ENCODE measurements at places on chromosomes 6 and 20. TPM values are rescaled to one million over a fixed set of nuclear protein-coding genes. Genes with fewer than 3 reads are reported as not detected.

GRCh38 chr6:166643891-166644590 is 17.0 kb upstream of the RPS6KA2 start:
- no peak for DNase-seq
- no peaks in the 10 kb centered on the region for H3K27me3 ChIP-seq
- no peaks in the 10 kb centered on the region for H3K4me1 ChIP-seq
- no peak overlapping the region for H3K27ac ChIP-seq
- H3K4me3 ChIP-seq: no peak overlapping the region

DNA sequence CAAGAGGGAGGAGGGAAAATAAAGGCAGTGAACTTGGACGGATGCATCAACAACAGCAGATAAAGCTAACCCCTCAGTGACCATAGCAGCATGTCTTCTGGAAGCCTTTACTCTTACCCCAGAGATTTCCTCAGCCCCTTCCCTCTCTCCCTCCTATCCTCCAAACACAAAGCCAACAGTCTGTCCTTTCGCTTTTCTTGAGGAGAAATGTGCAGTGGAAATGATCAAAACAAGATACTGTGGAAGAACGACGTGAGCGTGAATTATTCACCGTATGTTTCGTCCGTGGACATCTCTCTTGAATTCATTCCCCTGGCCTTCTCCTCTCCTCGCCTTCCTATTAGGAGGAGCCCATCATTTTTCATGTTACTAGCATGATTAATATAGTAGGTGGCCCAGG is 8.5 kb downstream of the NRN1 start:
- no peak overlapping the region for H3K27ac ChIP-seq
- peaks cover 4% of the 10 kb centered on the region for H3K4me1 ChIP-seq
- peaks cover 95% of the 10 kb centered on the region for H3K27me3 ChIP-seq
- H3K36me3 ChIP-seq: no peaks in the 10 kb centered on the region
- DNase-seq: no peak
- no peak overlapping the region for H3K4me3 ChIP-seq

GRCh38 chr20:50834599-50835005 is 39.7 kb downstream of the BCAS4 start:
- no peak overlapping the region for H3K4me3 ChIP-seq
- no peak for DNase-seq
- no peaks in the 10 kb centered on the region for H3K27me3 ChIP-seq

- H3K4me1 ChIP-seq: no peaks in the 10 kb centered on the region
- DNase-seq: no peak
- H3K4me3 ChIP-seq: no peak overlapping the region
- no peaks in the 10 kb centered on the region for H3K36me3 ChIP-seq
- no peak overlapping the region for H3K27ac ChIP-seq
- no peaks in the 10 kb centered on the region for H3K27me3 ChIP-seq
These were observed 383.8 kb downstream of the TFAP2A start for GRCh38 chr6:10030942-10031537.

The KIF6 gene
- total RNA-seq: 0.88 TPM

GRCh38 chr6:170444056-170444591 is 109.0 kb downstream of the PSMB1 start:
- no peaks in the 10 kb centered on the region for H3K4me1 ChIP-seq
- no peaks in the 10 kb centered on the region for H3K36me3 ChIP-seq
- no peak overlapping the region for H3K4me3 ChIP-seq

- no peak for DNase-seq
- no peaks in the 10 kb centered on the region for H3K27me3 ChIP-seq
- no peak overlapping the region for H3K4me3 ChIP-seq
- no peaks in the 10 kb centered on the region for H3K36me3 ChIP-seq
- no peaks in the 10 kb centered on the region for H3K4me1 ChIP-seq
These were observed 123.2 kb downstream of the BACH2 start for GRCh38 chr6:90173262-90173925.

All from H9 (cell line).